KBM-7 (cell line): ENCODE measurements at places on chromosomes 13 and 19.

GRCh38 chr19:47445937-47446402 is 25.7 kb downstream of the SLC8A2 start:
- DNase-seq = peak; percentile 59

- peak; percentile 12 for DNase-seq
These were observed 33.2 kb upstream of the CASP14 start for GRCh38 chr19:15015946-15016542.

GRCh38 chr13:95703576-95703975 is 26.6 kb downstream of the DNAJC3 start:
- DNase-seq = no peak

DNA sequence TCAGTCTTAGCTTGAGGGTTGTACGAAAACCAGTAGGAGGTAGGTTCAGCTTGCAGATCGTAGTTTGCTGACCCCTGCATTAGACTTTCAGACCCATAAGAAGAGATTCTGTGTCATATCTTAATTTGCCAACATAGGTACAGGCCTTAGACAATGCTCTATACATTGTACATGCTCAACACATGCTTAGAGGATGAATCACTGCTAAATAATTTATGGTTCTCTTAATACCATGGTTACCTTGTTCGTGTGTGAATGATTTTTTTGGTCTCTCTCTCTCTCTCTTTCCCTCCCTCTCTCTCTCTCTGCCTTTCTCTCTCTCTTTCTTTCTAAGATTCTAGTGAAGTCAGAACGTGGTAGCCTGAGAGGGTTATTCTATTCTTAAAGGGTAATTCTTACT is 112.2 kb downstream of the FGF14 start:
- DNase-seq = no peak

- DNase-seq = no peak
These were observed 74.0 kb upstream of the DOCK9 start for GRCh38 chr13:99051768-99052455.

- DNase-seq = no peak
These were observed 48.9 kb downstream of the TPP2 start for GRCh38 chr13:102645701-102646100.

- DNase-seq = no peak
These were observed 11.4 kb downstream of the TPGS1 start for GRCh38 chr19:518598-519231.

GRCh38 chr19:29672933-29673336 is 7.7 kb downstream of the PLEKHF1 start:
- peak; percentile 14 for DNase-seq

DNA sequence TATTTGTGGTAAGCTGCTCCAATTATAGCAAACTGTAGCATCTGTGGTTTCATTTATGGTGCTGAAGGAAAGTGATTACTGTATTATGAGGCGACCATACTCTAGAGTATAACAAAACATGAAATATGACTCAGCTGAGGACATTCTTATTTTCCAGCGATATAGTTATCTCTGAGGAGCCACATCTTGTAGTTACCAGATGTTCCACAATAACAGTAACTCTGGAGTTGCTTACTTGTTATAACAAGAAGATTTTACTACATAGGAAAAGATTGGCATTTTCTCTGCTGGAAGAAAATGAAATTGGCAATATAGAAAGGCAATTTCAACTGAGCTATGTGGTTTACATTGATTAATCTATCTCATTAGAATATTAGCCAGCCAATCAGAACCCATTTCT is 1634.2 kb downstream of the PCDH9 start:
- DNase-seq = no peak

- no peak for DNase-seq
These were observed 4.4 kb upstream of the MTMR6 start for GRCh38 chr13:25291691-25292090.

DNA sequence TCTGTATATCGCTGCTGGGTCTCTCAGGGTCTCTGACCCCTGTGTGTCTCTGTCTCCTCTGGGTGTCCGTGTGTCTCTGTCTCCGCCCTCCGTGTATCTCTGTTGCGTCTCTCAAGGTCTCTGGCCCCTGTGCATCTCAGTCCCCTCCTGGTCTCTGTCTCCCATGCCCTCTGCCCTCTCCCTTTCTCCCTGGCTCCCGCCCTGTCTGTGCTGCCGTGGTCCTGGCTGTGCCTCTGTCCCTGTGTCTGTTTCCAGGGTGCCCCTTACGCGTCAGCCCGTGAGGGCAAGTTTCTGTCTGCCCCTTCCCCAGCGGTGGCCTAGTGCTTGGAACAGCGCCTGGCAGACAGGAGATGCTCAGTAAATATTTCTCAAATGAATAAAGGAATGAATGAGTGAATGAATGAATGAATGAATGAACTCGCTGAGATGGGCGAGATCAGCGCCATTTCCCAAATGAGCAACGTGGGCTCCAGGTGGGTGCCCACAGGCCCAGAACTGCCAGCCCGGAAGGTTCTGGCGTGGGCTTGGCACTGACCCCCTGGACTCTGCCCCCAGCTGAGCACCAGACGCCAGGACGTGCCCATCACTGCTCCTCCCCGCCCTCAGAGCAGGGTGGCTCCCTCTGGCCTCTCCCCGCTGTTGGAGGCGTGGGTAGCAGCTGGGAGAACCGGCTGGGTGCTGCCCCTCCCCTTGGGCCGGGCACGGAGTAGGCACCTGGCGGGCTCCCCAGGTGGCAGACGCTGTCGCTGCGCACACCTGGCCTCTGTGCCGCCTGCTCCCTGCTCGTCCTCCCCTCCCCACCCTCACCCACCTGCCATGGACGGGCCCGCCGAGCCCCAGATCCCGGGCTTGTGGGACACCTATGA is at the start of gene SULT2B1:
Gene SULT2B1, plus strand, starts transcription at position 736 of the 866 bp plus-strand sequence. Its CDS starts 81 bp downstream, at position 817.
- no peak for DNase-seq

GRCh38 chr19:45471111-45471930 is 3.5 kb downstream of the FOSB start:
- no peak for DNase-seq

GRCh38 chr19:10808937-10809649 is 26.9 kb downstream of the TMED1 start:
- no peak for DNase-seq

GRCh38 chr19:6056801-6057650 is 53.3 kb downstream of the RFX2 start:
- peak; percentile 87 for DNase-seq

- DNase-seq = no peak
These were observed 210.7 kb upstream of the EDNRB start for GRCh38 chr13:78129359-78129758.

DNA sequence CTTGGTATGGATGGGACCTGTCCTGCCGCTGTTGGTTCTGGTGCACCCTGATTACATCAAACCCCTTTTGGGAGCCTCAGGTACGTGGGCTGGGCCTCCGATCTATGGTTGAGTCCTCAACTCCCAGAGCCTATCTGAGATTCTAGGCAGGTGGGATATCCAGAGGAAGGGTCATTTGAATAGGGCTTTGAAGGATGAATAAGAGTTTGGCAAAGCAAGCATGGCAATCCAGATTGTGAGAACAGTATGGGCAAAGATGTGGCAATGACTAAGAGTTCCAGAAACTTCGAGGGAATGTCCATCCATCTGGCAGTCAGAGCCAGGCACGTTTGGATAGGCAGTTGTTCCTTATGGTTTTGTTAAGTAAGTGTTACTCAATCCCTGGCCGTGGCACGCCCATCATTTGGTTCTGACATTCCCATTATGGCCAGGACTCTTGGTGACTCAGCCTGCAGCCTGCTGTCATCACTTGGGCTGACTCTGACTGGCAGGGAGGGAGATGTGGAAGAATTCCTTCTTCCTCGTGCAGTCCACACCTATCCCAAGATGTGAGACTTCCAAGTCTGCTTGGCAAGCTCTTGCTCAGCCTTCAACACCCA is 21.5 kb downstream of the CYP4F22 start:
- DNase-seq = no peak
